Bronchial epithelial cell (primary cell): ENCODE measurements at places on chromosomes 7 and 10. TPM values are rescaled to one million over a fixed set of nuclear protein-coding genes. Genes with fewer than 3 reads are reported as not detected.

RBM20 gene
- 1.8 TPM in 1 of 2 replicates, not detected in the other for total RNA-seq

ZNF511 gene
- 16.4 and 23.2 TPM in 2 replicates for total RNA-seq

MALSU1 gene
- 61.6 and 81.5 TPM in 2 replicates for total RNA-seq

EEPD1 gene
- 2.3 and 2.9 TPM in 2 replicates for total RNA-seq

PNLIPRP1 gene
- not detected in 2 replicates for total RNA-seq

RSPH10B2 gene
- total RNA-seq, result 0.51 TPM in 1 of 2 replicates, not detected in the other

VSTM4 gene
- under 0.01 TPM in 2 replicates for total RNA-seq

OR2A1 gene
- total RNA-seq, result not detected in 2 replicates

DNA sequence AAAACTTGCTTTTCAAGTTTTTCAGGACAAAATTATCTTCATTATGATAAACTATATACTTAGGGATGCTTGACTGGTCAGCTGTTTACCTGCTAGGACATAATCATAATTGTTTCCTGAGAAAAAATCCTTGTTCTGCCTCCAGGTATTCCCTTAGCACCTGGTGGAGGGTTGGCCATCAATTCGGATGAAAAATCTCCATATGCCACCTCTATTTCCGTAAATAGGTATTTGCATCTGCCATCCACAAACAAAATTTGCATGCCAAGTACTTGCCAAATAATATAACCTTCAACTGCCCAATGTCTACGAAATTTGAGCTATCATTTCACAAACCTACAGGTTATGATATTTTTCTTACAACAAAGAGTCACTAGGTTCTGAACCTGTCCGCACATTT, 126.2 kb downstream of the RNF133 start:
- DNase-seq, result no peak

GRCh38 chr7:20438248-20438647, 107.5 kb downstream of the ITGB8 start:
- DNase-seq, result no peak

DNA sequence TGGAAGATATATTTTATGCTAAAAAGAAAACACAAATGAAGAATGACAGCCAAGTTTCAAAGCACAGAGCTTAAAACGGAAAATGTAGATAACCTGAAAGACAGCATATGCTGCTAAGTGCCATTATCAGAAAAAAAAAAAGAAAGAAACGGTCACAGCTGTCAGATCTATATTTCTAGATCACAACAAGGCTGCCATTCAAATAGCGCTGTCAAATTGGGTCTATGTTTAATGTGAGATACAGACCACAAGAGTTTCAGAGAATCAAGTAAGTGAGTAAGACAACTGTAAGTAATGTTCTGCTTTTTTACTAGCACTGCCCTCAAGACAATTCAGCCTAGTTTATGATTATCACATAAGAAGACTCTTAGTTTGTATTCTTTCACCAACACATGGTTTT, 66.1 kb upstream of the RNF148 start:
- DNase-seq, result no peak

GRCh38 chr7:105346593-105347322, 42.0 kb downstream of the SRPK2 start:
- no peak for DNase-seq

GRCh38 chr7:139811066-139811465, 18.0 kb upstream of the TBXAS1 start:
- no peak for DNase-seq

- DNase-seq, result peak; percentile 87
Observed at GRCh38 chr10:95279042-95279820, 11.6 kb downstream of the PDLIM1 start.

GRCh38 chr7:142712617-142712957, 36.7 kb upstream of the PRSS1 start:
- DNase-seq, result no peak

DNA sequence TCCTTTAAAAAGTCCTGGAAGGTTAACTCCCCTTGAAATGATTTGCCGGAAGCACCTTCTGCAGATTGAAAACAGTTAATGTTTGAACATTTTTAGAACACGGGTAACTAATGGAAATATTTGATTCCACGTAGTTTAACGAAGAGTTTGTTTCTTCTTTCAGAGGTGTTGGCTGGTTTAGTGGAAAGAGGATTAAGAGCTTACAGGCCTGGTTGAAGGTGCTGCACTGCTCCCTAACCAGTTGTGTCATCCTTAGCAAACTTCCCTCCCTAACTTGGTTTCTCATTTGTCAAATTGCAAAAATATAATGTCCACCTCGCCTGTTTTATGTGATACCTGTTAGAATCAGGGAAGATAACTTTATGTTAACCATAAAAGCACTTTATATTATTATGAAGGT, 243.0 kb upstream of the FZD8 start:
- DNase-seq, result no peak

DNA sequence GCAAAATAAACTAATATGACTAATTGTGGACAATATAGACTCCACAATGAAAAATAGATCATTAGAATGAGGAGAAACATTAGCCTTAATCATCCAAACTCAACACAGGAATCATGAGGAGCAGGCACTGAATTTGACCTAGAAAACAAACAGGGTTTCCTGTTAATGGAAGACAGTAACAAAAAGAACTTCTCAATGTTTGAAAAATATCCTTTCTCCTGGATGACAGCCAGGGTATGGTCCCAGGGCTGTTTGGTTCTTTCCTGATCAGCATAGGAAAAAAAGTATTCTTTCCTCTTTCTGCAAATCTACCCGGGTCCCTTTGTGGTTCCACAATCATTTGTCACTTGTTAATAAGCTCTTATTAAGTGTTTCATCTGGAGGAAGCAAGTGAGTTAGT, 145.3 kb upstream of the SVIL start:
- DNase-seq, result no peak

GRCh38 chr7:30320392-30320791, 36.0 kb downstream of the ZNRF2 start:
- DNase-seq, result no peak

GRCh38 chr10:49242604-49243003, 54.4 kb upstream of the TMEM273 start:
- DNase-seq, result no peak

- peak; percentile 32 for DNase-seq
Observed at GRCh38 chr7:95478272-95479037, 7.3 kb upstream of the ASB4 start.

DNA sequence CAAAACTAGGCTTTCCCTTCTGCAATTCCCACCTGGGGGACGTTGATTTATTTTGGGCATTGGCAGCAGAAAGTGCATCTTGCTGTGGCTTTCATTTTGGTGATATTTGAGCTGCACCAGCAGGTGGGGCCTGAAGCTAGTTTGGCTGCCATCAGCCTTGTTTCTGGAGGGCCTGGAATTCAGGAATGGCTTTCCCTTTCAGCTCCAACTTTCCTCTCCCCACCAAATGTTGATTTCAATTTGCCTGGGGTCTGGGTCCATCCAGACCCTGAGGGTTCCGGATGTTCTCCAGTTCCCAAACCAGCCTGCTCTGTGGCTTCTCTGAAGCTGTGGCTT, 640.4 kb downstream of the TYW1 start:
- no peak for DNase-seq

GRCh38 chr7:8277394-8277982, 15.5 kb upstream of the ICA1 start:
- DNase-seq, result peak; percentile 23

DNA sequence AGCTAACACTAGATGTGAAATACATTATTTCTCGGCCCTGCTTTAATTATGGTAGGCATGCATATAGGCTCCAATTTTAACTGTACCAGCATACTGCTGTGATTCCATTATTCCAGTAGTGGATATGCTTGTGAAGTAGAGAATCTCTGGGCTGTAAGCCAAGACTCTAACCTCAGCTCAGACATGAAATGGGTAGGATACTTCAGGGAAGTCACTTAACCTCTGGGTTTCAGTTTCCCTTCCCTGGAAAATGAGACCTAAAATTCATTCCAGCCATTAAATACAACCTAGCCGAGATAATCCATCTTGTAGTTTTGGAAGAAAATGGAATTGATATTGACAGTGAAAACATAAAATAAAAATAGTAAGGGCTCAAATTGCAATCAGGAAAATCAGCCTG, 59.6 kb upstream of the TRIL start:
- DNase-seq, result no peak

GRCh38 chr10:82814635-82815034, 939.6 kb downstream of the NRG3 start:
- no peak for DNase-seq

DNA sequence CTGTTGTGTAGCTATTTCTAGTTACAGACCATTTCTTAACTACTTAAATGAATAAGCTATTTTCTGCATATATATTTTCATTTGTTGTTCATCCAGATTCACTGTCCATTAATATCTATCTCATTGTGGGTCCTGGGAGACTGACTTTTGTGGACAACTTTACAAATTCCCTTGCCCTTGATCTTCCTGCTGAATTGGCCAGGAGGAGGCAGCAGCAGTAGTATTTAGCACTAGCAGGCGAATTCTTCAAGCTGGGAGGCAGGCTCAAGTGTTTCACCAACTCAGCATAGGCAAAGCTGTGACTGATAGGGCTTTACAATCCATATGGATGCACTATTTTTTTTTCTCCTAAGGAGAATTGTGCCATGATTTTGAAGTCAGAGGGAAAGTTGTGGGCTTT, 461.0 kb upstream of the NRG3 start:
- DNase-seq, result no peak

- no peak for DNase-seq
Observed at GRCh38 chr7:159175792-159176191, 31.1 kb upstream of the VIPR2 start.

DNA sequence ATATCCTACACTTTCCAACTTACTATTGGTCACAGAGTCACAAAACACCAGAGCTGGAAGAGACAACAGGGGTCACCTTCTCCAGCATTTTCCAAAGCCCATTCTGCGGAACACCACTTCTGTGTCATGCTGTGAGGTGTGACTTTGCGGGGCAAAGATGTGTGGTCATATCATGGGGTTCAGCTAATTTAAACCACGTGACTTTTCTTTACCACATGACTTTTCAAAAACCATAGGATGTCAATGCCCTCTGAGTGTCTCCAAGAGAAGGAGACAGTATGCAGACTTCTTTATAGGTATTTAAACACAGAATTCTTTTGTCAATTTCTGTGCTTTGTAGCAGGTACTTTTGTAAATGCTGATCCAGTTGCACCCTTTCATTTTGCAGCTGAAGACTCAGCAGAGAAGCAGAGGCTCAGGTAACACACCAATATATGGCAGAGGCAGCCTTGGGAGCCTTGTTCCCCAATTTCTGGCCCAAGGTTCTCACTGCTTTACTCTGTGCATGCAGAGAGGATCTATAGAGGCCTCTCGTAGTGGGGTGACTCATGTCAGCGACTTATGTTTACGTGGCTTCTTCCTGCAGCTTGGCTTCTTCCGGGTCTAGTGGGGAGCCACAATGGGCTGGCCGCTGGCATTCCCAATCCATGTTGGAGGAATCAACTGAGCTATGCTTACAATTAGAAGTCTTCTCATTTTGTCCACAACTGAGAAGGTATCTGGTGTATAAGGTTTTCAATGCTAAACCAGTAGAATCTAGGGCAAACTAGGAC, 104.0 kb upstream of the RHOBTB1 start:
- peak; percentile 38 for DNase-seq
